CD4-positive, alpha-beta T cell treated with Interleukin-4 for 1 hour (primary cell): ENCODE measurements at places on chromosomes 7 and 10.

GRCh38 chr7:7294911-7295310 is 112.6 kb downstream of the C1GALT1 start:
- DNase-seq = no peak

DNA sequence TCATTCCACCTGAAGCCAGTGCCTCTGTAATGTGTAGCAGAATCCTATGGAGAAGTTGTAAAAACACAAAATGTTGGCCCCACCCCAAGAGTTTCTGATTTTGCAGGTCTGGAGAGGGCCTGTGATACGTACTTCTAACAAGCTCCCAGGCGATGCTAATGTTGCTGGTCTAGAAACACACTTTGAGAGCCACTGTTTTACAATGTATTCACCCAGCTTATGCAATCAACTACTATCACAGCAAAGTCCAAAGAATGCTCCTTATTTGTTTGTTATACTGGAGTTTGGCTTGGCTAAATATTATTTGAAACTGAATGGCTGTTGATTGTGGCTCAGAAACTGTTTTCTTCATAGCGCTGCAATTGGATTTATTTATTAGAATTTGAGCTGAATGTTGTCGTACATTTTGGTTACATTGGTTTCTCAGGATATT is 44.3 kb downstream of the DNAJB9 start:
- DNase-seq = no peak

DNA sequence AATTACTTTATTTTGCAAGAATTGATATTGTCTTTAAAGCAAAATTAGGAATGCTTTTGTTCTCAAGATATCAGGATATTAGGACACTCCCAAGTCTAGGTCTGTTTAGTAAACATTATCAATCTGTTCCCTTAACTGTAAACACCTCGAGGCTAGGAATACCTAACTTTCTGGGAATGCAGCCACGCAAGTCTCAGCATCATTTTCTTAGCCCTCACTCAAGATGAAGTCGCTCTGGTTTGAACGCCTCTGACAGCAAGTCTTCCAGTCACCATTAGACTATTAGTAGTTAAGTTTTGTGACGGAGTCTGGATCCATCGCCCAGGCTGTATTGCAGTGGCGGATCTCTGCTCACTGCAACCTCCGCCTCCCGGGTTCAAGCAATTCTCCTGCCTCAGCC is 128.0 kb upstream of the MYO3A start:
- no peak for DNase-seq

- DNase-seq = no peak
These were observed 127.9 kb downstream of the NRF1 start for GRCh38 chr7:129739427-129739826.

GRCh38 chr10:75987616-75988015 is 556.2 kb downstream of the LRMDA start:
- DNase-seq = no peak

DNA sequence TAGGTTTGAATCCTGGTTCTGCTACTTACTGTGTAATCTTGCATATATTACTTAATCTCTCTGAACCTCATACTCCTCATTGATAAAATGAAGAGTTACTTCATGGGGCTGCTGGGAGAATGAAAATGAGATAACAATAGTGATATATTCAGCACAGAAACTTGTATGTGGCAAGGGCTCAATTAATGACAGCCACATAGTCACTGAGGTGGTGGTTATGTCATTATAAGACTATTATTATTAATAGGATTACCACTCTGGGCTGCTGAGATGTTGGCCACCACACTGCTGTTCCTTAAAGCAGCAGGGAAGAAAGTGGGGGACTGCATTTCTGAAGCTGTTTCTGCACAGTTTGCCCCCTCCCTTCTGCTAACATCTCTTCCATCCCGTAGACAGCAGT is 100.4 kb upstream of the PDLIM1 start:
- DNase-seq = no peak

GRCh38 chr10:44774676-44775401 is 136.3 kb upstream of the TMEM72 start:
- DNase-seq = no peak

DNA sequence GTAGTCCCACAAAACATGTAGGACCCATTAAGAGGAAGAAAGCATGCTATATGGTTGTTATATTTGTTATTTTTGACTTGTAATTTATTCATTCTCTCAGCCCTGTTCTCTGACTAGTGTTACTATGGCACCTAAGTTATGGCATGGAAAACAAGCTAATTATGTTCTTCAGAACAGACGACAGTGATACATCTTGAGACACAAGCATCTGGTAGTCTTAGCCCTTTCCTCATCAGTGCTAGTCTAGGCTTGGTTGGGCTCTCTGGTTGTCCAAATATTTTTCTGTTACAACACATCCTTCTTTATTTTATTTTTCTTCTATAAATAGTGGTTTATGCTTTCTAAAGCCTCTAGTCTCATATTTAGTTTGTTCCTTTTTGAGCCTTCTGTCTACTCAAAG is 308.3 kb upstream of the KAT6B start:
- no peak for DNase-seq

DNA sequence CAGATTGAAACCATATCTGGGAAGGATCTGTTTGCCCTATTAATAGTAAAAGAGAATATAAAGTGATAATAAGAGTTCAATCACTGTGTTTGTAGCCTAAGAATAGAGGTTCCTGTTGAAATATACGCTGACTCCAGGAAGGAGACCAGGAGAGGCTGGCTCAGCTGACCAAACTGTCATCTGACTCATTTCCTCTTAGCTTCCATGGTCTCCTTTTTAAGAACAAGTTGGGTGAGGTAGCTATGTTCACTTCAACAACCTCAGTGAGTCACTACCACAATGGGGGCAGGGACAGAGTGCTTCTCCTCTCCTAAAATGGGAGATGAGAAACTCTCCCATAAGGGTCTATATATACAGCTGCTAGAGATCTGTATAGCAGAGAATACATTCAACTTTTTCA is 543.3 kb downstream of the CALN1 start:
- no peak for DNase-seq

DNA sequence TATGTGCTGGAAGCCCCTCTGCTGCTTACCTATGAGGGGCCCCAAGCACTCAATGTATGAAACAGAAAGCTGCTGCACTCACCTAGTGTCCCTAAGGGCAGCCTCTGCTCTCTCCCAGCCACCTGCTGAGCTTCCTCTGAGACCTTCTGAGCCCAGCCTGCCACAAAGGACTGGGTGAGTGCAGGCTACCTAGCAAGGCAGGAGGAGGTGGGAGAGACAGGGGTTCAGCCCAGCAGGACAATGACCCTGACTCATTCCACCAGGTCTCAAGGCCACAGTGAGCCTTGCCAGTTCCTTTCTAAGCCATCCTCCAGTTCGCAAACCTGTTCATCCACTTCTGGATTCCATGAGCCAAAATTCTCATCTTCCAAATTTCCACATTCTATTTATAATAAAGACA is 16.3 kb downstream of the VOPP1 start:
- DNase-seq = no peak

- DNase-seq = no peak
These were observed 152.4 kb downstream of the IMMP2L start for GRCh38 chr7:111409714-111410422.

DNA sequence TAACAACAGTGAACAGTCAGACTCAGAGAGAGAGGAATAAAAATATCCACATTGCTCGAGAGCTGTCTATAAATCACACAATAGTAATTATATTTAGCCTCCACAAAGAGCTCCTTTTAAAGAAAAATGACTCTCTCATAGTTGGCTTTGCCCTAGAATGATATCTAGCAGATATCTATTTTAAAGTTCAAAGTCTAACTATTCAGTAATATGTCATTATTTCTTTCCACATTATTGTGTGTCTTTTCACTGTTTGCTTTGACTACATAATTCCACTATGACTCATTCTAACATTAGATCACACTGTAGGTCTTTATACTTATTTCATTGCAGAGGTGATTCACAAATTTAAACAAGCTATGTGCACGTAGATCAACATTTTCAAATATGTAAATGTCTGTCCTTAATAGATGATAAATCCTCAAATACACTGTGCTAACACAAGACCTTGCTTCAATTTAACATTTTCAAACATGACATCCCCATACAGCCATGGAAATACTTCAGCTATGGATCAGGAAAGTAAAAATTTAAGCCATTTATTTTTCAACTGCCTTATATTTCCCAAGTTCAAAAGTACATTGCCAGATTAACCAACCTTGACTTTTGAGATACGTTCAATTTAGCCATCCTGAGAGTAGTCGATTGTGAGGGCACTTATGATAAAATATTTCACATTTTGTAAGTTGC is 99.9 kb upstream of the AKR1E2 start:
- DNase-seq = no peak

- no peak for DNase-seq
These were observed 28.4 kb upstream of the AGK start for GRCh38 chr7:141522657-141523342.

GRCh38 chr10:10797513-10797912 is 220.2 kb upstream of the CELF2 start:
- DNase-seq = no peak

GRCh38 chr7:86448856-86449255 is 194.9 kb upstream of the GRM3 start:
- no peak for DNase-seq

GRCh38 chr7:47132471-47132870 is 449.4 kb downstream of the TNS3 start:
- DNase-seq = no peak

GRCh38 chr10:17923728-17924127 is 28.0 kb upstream of the SLC39A12 start:
- DNase-seq = no peak

- no peak for DNase-seq
These were observed 16.3 kb downstream of the ZMIZ2 start for GRCh38 chr7:44764665-44765578.

GRCh38 chr10:95646160-95646559 is 10.4 kb downstream of the ALDH18A1 start:
- DNase-seq = no peak

DNA sequence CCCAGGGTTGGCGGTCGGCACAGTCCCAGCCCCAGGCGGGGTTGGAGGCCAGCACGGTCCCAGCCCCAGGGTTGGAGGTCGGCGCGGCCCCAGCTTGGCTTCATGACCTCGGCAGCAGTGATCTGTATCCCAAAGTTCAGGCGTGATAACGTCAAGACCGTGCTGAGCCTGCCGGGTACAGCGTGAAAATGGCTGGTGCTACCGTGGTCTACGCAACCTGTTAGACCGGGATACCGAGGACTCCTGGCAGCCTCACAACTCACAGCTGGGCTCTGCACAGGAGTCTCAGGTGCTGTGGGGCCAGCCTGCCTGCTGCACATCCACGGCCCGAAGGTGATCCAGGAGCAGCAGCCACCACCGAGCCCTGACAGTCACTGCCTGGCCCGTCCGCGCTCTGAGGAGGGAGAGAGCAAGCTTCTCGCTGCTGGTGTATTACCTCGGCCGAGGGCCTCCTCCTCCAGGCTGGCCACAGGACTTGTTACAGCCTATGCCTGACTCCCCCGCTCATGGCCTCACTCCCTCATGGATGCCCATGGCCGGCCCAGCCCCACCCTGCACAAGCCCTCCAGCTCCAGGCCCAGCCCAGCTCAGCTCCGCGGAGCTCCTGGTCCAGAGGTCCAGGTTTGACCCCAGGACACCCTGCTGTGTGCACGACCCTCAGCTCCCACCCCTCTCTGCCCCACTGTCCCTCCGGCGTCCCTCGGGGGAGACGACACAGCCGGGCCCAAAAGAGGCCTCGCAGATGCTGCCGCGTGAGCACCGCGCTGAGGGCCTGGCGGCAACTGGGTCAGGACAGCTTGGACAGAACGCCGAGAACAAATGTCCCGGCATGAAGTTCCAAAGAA is 156.0 kb downstream of the ELFN1 start:
- DNase-seq = no peak

DNA sequence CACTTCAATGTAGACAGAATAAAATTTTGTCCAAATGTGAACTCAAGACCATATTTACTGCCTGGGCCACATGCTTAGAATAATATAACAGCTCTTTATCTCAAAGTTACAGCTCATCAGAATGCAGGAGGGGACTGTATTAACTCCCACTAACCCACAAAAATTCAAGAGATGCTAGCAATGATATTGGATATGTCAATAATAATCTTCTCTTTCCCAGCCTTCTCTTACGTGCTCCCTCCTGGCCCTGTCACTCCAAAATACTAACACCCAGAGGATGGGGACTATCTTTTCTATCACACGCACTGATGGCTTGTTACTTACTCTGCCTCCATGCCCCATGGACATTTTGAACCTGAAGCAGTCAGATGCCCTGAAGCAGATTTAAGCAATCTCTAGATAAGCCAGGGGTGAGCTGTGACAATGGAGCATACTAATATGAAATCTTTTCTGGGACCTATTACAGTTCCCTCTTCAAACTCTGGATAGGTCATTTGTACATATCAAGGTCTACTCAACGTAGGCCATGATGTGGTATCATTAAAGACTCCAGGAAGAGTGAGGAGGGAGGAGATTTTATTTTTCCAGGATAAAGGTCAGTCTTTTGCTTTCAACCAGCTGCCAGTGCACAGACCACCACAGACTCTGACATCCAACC is 803.0 kb downstream of the GRM8 start:
- no peak for DNase-seq

- DNase-seq = no peak
These were observed 125.1 kb upstream of the ZNF32 start for GRCh38 chr10:43773736-43774135.

DNA sequence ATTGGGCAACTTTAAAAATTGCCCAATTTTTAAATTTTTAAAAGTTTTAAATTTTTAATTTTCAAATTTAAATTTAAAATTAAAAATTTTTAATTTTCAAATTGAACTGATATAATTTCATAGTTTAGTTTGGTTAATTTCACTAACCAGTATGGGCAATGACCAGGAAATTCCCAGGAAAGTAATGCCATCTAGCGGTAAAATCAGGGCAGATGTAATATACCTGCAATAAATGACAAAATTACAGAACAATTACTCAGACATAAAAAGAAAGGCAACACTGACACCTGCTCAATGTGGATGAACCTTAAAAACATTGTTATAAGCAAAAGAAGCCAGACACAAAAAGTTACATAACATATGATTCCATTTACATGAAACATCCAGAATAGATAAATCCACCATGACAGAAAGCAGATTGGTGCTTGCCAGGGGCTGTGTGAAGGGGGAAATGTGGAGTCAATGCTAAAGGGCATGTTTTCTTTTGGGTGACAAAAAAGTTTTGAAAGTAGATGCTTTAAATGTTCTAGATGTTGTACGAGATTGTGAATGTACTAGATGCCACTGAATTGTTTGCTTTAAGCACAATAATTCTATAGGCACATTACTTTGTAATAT is 28.6 kb upstream of the SLC16A12 start:
- DNase-seq = no peak
